ENCODE measurements at places on chromosomes 12 and 14.

- no peak overlapping the region for H3K27ac ChIP-seq
- no peaks in the 10 kb centered on the region for H3K4me1 ChIP-seq
- H3K27me3 ChIP-seq: no peaks in the 10 kb centered on the region
- no peaks in the 10 kb centered on the region for H3K36me3 ChIP-seq
Measured at GRCh38 chr14:103772078-103772712, 56.6 kb downstream of the ZFYVE21 start.

DNA sequence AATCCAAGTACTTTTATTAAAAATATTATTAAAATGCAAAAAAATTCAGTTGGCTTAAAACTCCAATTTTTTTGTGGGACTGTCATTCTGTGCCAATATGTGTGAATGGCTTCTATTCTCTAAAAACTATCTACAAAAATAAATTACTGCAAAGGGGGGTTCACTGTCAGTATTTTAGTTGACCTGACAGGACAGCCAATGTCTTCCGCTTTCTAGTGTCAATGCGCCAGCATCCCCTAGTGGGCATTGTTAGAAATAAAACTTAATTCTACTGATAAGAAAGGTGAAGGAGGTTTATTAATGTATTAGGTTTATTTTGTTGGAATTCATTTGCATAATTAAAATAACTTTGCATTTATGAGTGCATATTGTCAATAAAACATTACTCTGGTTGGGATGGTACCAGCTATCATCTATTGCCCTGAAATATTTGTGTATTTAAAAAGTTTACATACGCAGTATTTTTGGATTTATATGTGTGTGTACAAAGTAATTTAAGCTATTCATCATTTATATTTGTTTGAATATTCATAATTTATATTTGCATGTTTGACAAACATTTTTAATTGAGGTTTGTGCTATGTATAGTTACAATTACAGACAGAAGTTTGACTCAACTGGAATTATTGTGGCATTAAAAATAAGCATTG is 527.2 kb downstream of the FLRT2 start:
- H3K4me1 ChIP-seq: no peaks in the 10 kb centered on the region
- no peak overlapping the region for H3K4me3 ChIP-seq
- no peaks in the 10 kb centered on the region for H3K36me3 ChIP-seq

DNA sequence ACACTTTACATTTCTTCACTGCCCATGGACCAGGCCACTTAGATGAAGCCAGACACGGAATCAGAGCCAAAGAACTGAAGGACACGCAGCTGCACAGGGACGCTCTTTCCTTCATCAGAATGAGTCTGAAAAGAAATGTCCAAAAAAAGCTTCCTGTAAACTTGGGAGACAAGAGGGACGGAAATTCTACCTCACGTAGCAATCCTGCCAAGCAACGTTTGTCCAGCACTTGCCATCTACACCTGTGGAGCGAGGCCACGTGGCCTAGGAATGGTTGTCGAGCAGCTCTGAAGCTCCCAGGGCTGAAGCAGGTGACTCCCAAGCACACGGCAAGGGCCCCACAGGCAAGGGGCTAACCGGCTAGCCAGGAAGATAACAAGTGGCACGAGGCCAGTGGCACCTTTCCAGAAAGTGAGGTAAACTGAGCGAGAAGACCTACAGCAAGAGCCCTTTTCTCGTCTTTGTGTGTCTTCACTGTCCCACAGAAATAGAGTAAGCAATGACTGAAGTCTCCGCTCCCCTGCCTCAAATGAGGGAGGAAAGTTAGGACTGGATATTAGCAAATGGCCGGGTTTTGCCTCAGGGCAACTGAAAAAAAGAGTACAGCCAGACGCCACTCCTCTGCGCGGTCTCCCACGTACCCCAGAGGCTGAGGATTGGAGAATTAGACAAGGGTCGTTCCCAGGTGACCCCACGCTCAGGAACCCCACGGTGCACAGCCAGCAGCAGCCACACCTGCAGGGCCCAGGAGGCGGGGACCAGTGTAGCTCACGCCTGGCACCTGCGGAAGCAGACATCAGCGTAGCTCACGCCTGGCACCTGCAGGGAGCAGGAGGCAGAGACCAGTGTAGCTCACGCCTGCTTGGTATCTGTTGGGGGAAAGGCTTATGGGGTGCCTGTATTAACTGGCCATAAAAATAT is 7.7 kb downstream of the ZNF605 start:
- H3K27me3 ChIP-seq: no peaks in the 10 kb centered on the region
- H3K4me3 ChIP-seq: no peak overlapping the region
- no peak overlapping the region for H3K27ac ChIP-seq
- H3K36me3 ChIP-seq: peaks cover 64% of the 10 kb centered on the region
- H3K4me1 ChIP-seq: no peaks in the 10 kb centered on the region

DNA sequence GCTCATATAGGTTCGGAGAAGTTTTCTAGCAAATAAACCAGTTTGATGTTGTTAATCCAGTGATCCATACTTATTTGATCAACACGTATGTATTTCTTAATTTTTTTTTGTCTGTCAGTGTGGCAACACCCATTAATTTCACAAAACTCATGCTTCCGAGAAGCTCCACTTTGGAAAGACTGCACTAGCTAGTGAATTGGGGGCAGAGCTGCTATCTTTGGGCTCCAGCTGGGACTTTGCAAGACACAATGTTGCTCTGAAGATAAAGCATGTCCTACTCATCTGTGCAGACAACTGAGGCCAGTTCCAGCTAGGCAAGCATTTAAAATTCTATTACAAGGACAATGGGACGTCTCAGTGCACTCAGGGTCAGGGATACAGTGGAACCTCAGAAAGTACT is 298.4 kb downstream of the NUAK1 start:
- no peak overlapping the region for H3K4me3 ChIP-seq
- no peaks in the 10 kb centered on the region for H3K36me3 ChIP-seq
- H3K4me1 ChIP-seq: no peaks in the 10 kb centered on the region
- DNase-seq: no peak
- H3K27ac ChIP-seq: no peak overlapping the region
- no peaks in the 10 kb centered on the region for H3K27me3 ChIP-seq

DNA sequence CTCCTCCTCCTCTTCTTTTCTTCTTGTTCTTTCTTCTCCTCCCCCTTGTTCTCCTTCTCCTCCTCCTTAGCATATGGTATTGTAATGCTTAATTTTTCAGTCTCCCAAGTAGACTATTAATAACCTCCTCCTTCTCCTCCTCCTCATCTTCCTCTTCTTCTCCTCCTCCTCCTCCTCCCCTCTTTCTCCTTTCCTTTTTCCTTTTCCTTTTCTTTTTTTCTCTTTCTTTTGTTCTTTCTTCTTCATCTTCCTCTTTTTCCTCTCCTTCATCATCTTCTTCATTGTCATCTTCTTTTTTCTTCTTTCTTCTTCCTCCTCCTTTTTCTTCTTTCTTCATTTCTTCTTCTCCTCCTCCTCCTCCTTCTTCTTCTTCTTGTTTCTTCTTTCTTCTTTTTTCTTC is 251.6 kb upstream of the ARHGAP5 start:
- H3K27ac ChIP-seq: no peak overlapping the region
- H3K4me1 ChIP-seq: no peaks in the 10 kb centered on the region
- H3K4me3 ChIP-seq: no peak overlapping the region
- DNase-seq: no peak
- no peaks in the 10 kb centered on the region for H3K27me3 ChIP-seq

- H3K27me3 ChIP-seq: no peaks in the 10 kb centered on the region
- H3K4me1 ChIP-seq: no peaks in the 10 kb centered on the region
- no peak for DNase-seq
- H3K27ac ChIP-seq: no peak overlapping the region
Measured at GRCh38 chr14:100629696-100630095, 42.5 kb upstream of the BEGAIN start.

DNA sequence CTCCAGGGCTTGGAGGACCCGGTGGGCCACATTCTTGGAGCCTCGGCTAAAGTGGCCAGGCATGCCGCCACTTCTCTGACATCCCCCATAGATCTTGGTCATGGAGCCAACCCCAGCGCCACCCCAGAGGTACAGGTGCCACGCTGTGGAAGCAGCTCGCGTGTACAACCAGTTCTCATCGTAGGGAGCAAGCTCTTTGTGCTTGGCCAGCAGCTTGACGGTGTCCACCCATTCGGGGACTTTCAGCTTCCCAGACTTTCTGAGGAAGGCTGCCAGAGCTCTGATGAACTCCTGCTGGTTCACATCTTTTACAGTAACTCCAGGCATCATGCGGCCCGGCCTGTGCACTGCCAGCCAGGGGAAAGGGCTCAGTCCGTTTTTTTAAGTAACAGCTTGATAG is 29.3 kb upstream of the EAPP start:
- no peak overlapping the region for H3K4me3 ChIP-seq
- no peaks in the 10 kb centered on the region for H3K27me3 ChIP-seq
- H3K4me1 ChIP-seq: no peaks in the 10 kb centered on the region
- no peak overlapping the region for H3K27ac ChIP-seq
- no peak for DNase-seq
